ENCODE measurements at places on chromosomes 5 and 9. TPM values are rescaled to one million over a fixed set of nuclear protein-coding genes. Genes with fewer than 3 reads are reported as not detected.

- H3K36me3 ChIP-seq: no peaks in the 10 kb centered on the region
- no peak for DNase-seq
- H3K4me1 ChIP-seq: no peaks in the 10 kb centered on the region
- peaks cover 8% of the 10 kb centered on the region for H3K27me3 ChIP-seq
- H3K27ac ChIP-seq: no peak overlapping the region
- H3K4me3 ChIP-seq: no peak overlapping the region
Observed at GRCh38 chr5:52073993-52074689, 690.9 kb downstream of the ISL1 start.

DNA sequence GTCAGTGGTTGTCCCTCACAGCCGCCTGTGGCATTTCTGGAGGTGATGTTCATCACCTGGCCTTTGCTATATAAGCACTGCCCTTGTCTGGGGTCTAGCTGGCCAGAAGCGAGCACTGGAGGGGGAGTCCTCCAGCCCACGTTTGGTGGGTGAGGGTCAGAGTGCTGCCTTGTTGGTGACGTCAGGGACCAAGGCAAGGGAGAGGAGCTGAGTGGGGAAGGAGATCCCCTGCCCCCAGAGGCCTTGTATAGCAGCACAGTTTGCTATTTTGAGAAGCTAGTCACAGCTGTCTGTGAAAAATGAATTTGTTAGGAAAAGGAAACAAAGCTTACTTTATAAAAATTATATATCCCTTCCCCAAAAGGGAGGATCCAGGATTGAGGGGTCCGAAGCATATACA lies 49.8 kb downstream of the SYK start:
- no peak overlapping the region for H3K4me3 ChIP-seq
- H3K27me3 ChIP-seq: peaks cover 4% of the 10 kb centered on the region
- H3K36me3 ChIP-seq: no peaks in the 10 kb centered on the region
- peaks cover 16% of the 10 kb centered on the region for H3K4me1 ChIP-seq
- no peak for DNase-seq

DNA sequence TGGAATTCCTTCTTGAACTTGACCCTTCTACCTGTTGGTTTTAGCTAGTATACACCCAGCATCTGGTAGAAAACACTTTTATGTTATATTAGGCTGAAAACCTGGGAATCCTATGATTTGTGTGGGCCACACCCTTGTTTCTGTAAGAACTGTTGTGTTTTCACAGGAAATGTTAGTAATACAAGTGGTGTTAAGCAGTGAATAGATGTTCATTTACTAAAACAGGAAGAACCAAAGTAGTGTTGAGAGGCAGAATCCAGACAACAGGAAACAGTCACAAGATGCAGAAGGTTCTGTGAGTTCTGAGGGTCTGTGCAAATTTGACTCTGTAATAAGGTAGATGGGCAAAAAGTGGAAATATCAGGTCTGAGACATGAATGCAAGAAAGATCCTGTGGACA lies 73.0 kb upstream of the RAI14 start:
- peaks cover 37% of the 10 kb centered on the region for H3K4me1 ChIP-seq
- DNase-seq: no peak
- no peaks in the 10 kb centered on the region for H3K27me3 ChIP-seq
- no peak overlapping the region for H3K27ac ChIP-seq
- peaks cover 3% of the 10 kb centered on the region for H3K36me3 ChIP-seq

GRCh38 chr9:21728781-21729180 lies 73.7 kb upstream of the MTAP start:
- no peak overlapping the region for H3K4me3 ChIP-seq
- H3K4me1 ChIP-seq: no peaks in the 10 kb centered on the region
- peaks cover 5% of the 10 kb centered on the region for H3K27me3 ChIP-seq
- DNase-seq: no peak
- H3K36me3 ChIP-seq: no peaks in the 10 kb centered on the region
- no peak overlapping the region for H3K27ac ChIP-seq

- no peaks in the 10 kb centered on the region for H3K27me3 ChIP-seq
- H3K4me1 ChIP-seq: peaks cover 21% of the 10 kb centered on the region
- no peak overlapping the region for H3K4me3 ChIP-seq
- DNase-seq: no peak
- peaks cover 4% of the 10 kb centered on the region for H3K36me3 ChIP-seq
- no peak overlapping the region for H3K27ac ChIP-seq
Observed at GRCh38 chr9:12822111-12822510, 47.3 kb downstream of the LURAP1L start.

DNA sequence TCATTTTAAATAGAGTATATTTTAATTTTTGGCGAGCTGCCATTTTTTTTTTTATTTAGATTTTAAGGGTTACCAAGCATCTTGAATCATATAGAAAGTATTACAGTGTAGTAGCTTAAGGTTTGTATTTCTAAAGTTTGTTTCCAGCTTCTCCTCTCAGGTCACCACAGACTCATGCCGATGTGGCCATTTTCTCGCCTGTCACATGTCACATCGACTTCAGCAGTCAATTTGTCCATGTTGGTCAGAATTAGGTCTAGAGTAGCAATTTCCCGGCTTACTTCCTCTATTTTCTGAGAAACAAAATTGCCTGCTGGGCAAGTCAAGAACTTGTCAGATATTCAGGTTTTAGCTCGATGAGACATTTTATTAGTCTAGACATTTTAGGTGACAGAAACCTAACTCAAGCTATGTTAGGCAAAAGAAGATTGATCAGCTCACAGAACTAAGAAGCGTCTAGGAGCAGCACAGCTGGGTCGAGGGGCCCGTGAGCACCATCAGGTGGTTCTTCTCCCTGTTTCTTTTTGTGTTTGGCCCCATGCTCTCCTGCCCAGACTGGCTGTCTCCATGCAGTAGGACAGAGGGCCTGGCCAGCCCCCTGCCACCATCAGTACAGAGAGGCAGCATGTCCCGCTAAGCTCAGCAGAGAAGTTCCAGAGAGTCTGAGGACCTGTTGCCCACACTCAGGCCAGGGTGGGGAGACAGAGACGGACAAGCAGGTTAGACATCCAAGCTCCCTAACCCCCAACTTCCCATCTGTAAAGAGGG lies 48.4 kb upstream of the AFAP1L1 start:
- H3K4me1 ChIP-seq: no peaks in the 10 kb centered on the region
- no peaks in the 10 kb centered on the region for H3K36me3 ChIP-seq
- DNase-seq: no peak
- no peak overlapping the region for H3K27ac ChIP-seq

- peak overlapping the region; percentile 97 for H3K27ac ChIP-seq
- H3K4me1 ChIP-seq: peaks cover 52% of the 10 kb centered on the region
- H3K27me3 ChIP-seq: no peaks in the 10 kb centered on the region
- DNase-seq: no peak
- H3K36me3 ChIP-seq: peaks cover 7% of the 10 kb centered on the region
Observed at GRCh38 chr5:96933764-96934707, 1.8 kb upstream of the LNPEP start.

DNA sequence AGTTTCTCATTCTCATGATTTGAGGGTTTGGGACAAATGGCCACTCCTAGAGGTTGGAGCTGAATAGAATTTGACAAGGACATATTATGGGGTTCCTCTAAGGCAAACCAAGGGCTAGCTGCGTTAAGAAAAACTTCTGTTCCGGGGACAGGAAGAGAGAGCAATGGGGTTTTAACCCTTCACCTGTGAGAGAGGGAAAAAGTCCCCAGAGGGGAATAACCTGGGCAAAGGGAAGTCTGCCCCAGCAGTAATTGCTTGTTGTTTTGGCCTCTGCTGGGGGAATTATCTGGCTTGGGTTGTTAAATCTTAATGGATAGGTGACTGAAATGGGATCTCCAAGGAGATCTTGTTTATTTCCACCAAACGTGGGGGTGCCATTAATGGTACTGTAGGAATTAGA lies 110.1 kb upstream of the MOCS2 start:
- H3K27me3 ChIP-seq: no peaks in the 10 kb centered on the region
- no peaks in the 10 kb centered on the region for H3K36me3 ChIP-seq
- H3K4me1 ChIP-seq: no peaks in the 10 kb centered on the region

DNA sequence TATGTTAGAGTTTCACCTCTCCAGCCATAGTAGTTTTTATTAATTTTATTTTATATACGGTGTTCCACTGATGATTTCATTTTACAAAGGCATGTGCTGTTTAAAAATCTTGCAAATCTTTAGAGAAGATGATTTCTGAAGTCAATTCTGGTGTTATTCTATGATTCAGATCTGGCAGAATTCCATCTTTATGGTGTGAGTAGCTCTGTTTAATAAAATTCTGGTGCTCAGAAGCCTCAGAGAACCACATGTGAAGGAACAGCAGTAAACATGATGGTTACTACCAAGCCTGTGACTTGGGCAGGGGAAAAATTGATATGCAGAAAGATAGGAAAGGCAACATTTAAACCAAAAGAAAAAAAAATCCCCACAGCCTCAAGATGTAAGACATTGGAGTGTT lies 299.7 kb downstream of the NPR3 start:
- no peak overlapping the region for H3K4me3 ChIP-seq
- no peak for DNase-seq
- no peak overlapping the region for H3K27ac ChIP-seq
- no peaks in the 10 kb centered on the region for H3K36me3 ChIP-seq
- H3K4me1 ChIP-seq: no peaks in the 10 kb centered on the region

DNA sequence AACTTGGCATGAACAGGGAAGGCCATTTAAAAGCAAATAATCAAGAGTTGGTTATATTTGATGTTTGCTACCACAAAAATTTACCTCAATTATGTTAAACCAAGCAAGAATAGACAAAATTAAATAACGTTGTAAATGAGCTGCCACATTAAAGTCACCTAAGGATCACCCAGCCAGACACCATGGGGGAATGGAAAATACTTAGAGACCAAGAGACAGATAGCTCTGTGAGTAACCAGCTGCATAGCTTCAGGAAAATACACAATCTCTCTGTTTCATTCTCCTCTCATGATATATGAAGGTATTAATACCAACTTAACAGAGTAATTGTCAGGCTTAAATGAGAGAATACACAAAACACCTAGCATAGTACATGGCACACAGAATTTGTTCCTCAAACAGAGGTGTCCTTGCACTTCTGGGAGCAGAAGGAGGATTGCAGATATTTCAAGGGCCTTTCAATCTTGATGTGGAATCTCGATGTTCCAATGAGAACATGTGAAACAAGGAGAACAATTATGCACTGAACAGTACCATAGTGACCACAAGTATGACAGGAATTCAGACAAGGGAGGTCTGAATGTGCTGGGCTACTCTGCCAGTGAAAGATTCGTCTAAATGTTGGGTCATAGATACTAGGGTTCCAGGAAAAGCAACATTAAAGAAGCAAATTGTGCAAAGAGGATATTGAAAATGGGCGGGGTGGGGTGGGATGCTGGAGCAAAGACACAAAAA lies 18.6 kb downstream of the JAKMIP2 start:
- DNase-seq: no peak
- H3K4me1 ChIP-seq: peaks cover 17% of the 10 kb centered on the region
- no peaks in the 10 kb centered on the region for H3K27me3 ChIP-seq
- no peaks in the 10 kb centered on the region for H3K36me3 ChIP-seq
- H3K27ac ChIP-seq: no peak overlapping the region

GRCh38 chr5:179817470-179817840 lies 3.2 kb upstream of the SQSTM1 start:
- H3K27me3 ChIP-seq: no peaks in the 10 kb centered on the region
- peak overlapping the region; percentile 49 for H3K4me3 ChIP-seq
- H3K4me1 ChIP-seq: peaks cover 24% of the 10 kb centered on the region

- no peak for DNase-seq
- no peaks in the 10 kb centered on the region for H3K27me3 ChIP-seq
- no peak overlapping the region for H3K4me3 ChIP-seq
Observed at GRCh38 chr9:114820776-114821501, 15.1 kb upstream of the TNFSF15 start.

GRCh38 chr9:126877418-126877817 lies 17.0 kb downstream of the ZBTB34 start:
- no peak overlapping the region for H3K27ac ChIP-seq
- H3K36me3 ChIP-seq: peaks cover 26% of the 10 kb centered on the region
- H3K27me3 ChIP-seq: no peaks in the 10 kb centered on the region
- peaks cover 27% of the 10 kb centered on the region for H3K4me1 ChIP-seq
- no peak overlapping the region for H3K4me3 ChIP-seq

DNA sequence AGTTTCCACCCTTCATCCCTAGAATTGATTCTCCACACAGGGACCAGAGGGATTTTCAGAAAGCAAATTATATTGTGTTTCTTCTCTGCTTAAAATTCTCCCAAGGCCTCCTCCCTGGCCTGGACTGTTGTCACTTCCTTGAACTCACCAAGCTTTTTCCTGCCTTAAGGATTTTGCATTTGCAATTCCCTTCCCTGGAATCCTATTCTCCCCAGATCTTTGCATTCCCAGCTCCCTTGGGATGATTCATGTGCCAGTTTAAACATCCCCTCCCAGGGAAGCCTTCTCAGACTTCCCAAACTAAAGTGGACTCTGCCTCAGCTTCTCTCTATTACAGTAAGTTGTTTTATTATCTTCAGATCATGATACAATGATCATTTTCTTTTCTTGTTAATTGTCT lies 35.2 kb upstream of the PDE8B start:
- no peak overlapping the region for H3K27ac ChIP-seq
- no peak for DNase-seq
- H3K4me3 ChIP-seq: no peak overlapping the region
- no peaks in the 10 kb centered on the region for H3K4me1 ChIP-seq
- peaks cover 20% of the 10 kb centered on the region for H3K27me3 ChIP-seq

- H3K4me3 ChIP-seq: no peak overlapping the region
- no peak for DNase-seq
- H3K27me3 ChIP-seq: no peaks in the 10 kb centered on the region
- peaks cover 13% of the 10 kb centered on the region for H3K36me3 ChIP-seq
- H3K4me1 ChIP-seq: peaks cover 52% of the 10 kb centered on the region
Observed at GRCh38 chr9:93582115-93582514, 5.7 kb downstream of the PHF2 start.

GRCh38 chr9:113154471-113154870 lies 3.7 kb downstream of the SLC31A2 start:
- peaks cover 8% of the 10 kb centered on the region for H3K36me3 ChIP-seq
- no peak overlapping the region for H3K4me3 ChIP-seq
- peaks cover 19% of the 10 kb centered on the region for H3K4me1 ChIP-seq

GRCh38 chr5:2740876-2741555 lies 10.5 kb downstream of the IRX2 start:
- H3K36me3 ChIP-seq: peaks cover 22% of the 10 kb centered on the region
- DNase-seq: no peak
- H3K27me3 ChIP-seq: peaks cover 65% of the 10 kb centered on the region

DNA sequence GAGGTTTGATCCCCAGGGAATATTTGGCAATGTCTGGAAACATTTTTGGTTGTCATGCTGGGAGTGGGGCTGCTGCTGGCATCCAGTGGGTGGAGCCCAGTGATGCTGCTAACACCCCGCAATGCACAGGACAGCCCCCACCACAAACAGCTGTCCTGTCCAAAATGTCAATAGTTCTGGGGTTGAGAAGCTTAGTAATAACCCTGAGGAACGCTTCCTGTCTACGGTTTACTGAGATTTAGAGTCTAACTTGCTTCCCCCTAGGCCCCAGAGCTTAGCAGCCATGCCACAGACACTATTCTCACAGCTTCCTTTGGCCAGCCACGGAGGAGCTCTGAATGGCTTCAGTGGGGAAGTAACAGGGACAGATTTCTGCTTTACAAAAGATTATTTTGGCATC lies 66.5 kb downstream of the MSX2 start:
- H3K27me3 ChIP-seq: peaks cover 7% of the 10 kb centered on the region
- H3K36me3 ChIP-seq: no peaks in the 10 kb centered on the region
- H3K4me3 ChIP-seq: no peak overlapping the region
- H3K27ac ChIP-seq: no peak overlapping the region
- no peak for DNase-seq

PPP2R2B gene
- 18.4 TPM for total RNA-seq

FAM221B gene
- total RNA-seq: 1.1 TPM

LAMC3 gene
- total RNA-seq: 0.38 TPM

SIL1 gene
- 40.9 TPM for total RNA-seq

SGCD gene
- total RNA-seq: 4.0 TPM

NMRK1 gene
- total RNA-seq: 7.5 TPM
